ENCODE measurements at places on chromosomes 13 and 19.

- DNase-seq = no peak
Measured at GRCh38 chr19:19205416-19206410, 2.5 kb upstream of the NR2C2AP start.

- no peak for DNase-seq
Measured at GRCh38 chr13:72145383-72145782, 278.4 kb upstream of the DACH1 start.

DNA sequence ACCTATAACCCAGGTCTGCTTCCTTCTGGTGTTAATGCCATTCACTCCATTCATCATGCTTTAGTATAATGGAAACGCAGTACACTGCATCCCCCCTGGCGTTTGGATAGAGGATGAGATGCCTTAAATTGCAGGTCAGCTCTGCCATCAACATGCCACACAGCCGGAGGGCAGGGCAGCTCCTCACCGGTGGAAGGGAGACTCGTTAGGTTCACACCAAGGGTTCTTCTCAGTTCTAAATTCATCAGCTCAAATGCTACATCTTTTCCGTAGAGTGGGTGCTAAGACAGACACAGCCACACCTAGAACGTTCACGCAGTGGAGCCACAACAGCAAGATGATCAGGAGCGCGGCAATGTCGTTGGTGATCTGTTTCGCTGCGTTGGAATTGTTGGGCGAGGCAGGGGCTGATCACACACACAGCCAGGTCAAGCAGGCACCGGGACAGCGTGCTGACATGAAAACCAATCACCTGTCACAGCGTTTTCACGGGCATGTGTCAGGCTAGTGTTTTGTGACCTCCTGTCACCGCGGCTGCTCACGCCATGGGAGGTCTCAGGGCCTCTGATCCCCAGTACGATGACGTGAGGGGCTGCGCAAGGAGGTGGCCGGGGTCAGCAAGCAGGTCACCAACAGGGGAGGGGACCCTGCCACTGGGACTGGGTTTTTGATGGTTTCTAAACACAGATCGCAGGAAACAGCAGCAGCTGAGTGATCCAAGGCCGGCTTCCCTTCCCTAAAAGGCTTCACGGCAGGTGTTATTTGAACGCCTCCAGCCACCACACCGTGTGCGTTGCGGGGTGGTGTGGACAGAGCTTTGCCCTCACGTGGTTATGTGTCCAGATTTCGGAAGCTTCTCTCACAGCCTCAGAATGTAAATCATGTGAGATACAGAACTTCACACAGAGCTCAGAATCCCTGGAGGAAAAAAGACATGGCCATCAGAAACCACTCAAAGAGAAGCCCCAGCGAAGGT is 94.3 kb upstream of the IRS2 start:
- DNase-seq = no peak

GRCh38 chr13:35389535-35389934 is 87.0 kb downstream of the MAB21L1 start:
- no peak for DNase-seq

DNA sequence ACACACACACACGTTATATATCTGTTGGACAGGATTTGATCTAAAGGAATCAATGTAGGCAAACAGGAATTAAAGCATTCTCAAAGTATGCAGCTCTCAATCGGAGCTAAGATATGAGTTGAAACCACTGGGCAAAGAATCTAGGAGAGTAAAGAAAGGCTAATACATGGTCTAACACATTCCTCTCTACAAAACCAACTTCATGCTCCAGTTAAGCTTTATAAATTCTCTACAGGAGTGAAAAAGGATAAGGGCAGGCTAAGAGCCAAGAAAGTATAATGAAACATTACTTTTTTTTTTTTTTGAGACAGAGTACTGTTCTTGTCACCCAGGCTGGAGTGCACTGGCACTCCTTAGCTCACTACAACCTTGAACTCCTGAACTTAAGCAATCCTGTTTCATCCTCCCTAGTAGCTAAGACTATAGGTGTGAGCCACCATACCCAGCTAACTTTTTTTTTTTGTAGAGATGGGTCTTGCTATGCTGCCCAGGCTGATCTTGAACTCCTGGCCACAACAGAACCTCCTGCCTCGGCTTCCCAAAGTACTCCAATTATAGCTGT is 10.6 kb downstream of the FBXL3 start:
- DNase-seq = no peak

- DNase-seq = no peak
Measured at GRCh38 chr19:39825093-39825463, 8.9 kb downstream of the DYRK1B start.

DNA sequence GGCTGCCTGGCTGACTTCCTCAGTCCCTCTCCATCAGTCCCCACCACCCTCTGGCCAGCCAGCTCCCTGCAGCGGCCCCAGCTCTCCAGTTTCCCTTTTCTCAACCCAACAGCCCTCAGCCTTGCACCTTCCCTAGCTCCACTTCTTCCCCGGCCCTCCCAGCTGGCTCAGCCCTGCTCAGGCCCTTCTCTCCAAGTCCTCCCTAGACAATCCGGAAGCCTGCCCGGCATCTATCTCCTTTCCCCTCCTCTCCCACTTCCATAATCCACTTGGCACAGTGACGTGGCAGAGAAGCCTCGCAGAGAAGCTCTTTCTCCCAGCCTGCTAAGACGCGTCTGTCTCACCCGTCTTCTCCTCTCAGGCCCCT is 1.1 kb downstream of the UBXN6 start:
- DNase-seq = peak; percentile 56

GRCh38 chr13:32164622-32165268 is 133.2 kb downstream of the FRY start:
- DNase-seq = peak; percentile 46

- DNase-seq = no peak
Measured at GRCh38 chr19:55400281-55401087, 7.1 kb downstream of the UBE2S start.

DNA sequence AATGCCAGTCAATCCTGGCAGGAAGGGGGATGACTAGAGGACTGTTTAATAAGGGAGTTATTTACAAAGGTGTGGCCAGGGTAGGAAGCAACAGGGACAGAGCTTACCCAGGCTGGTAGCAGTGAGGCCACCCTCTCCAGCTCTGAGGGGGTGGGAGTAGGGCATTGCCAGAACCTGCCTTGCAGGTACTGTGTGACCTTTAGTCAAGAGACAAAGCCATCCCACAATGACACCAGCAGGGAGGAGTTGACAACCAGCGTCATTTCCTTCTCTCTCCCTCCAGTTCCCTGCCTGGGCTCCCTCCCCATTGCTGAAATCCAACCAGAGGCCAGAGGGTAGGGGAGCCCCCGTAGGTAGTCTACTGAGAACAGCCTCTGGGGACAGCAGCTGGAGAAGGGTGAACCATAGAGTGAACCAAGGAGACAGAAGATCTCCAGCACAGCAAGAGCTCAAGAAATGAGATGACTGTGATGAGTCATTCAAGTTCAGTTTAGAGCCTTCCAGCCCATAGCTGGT is 33.3 kb upstream of the SPATA13 start:
- DNase-seq = no peak

- no peak for DNase-seq
Measured at GRCh38 chr13:94479616-94480015, at the start of gene DCT. Gene DCT (minus strand): TSS chr13:94479682. CDS start chr13:94479255, 427 bp downstream.

GRCh38 chr13:92463134-92463533 is 763.5 kb upstream of the GPC6 start:
- DNase-seq = no peak

DNA sequence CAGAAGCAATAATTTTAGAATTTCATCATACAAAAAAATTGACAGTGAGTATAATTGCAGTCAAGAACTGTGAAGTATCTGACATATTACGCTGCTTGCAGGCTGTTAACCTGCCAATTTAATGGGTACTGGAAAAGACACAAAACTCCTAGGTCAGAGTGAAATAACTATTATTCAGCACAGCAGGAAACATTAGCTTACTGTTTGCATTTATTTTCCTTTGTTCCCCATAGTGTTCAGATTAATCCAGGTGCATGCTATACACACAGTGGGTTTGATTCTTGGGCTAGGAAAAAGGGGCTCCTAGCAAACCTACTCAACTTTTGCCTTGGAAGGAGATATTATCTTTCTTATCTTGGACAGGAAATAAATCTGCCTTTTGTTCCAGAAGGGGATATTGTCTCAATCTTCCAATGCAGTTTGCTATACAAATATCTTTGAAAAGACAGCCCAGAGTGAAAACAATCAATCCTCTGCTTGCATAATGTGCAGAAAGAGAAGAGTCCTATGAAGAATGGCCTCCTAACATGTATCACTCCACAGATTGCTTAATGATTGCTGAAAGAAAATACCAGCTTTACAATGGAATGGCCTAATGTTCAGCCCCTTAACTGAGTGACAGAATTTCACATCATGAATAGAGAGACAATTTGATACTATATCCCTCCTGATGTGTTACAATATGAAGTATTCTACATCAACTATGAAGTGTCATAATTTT is 443.4 kb downstream of the TBC1D4 start:
- no peak for DNase-seq

GRCh38 chr13:49844181-49844580 is 51.7 kb upstream of the KPNA3 start:
- DNase-seq = no peak

DNA sequence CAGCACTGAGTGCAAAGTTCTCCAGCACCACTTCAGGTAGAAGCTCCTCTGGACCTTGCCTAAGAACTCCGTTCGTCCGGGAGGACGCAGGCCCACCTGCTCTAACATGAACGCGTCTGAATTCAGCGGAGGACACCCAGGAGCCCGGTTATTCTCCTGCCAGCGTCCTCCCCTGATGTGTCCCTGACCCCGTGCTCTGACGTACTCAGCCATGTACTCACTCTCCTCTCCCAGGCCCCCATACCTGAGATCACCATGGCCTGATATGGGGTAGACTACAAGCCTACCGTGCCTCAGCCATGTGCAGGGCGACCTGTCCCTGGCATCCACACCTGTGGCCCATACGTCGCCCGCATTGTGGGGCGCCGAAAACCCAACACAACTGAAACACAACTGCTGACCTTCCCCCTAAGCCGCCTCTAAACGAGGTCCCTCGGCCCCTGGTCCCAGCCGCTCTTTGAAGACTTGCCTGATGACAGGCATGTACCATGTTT is 744 bp upstream of the ZNF584 start:
- no peak for DNase-seq

- peak; percentile 44 for DNase-seq
Measured at GRCh38 chr13:31859571-31859970, 120.2 kb downstream of the RXFP2 start.

DNA sequence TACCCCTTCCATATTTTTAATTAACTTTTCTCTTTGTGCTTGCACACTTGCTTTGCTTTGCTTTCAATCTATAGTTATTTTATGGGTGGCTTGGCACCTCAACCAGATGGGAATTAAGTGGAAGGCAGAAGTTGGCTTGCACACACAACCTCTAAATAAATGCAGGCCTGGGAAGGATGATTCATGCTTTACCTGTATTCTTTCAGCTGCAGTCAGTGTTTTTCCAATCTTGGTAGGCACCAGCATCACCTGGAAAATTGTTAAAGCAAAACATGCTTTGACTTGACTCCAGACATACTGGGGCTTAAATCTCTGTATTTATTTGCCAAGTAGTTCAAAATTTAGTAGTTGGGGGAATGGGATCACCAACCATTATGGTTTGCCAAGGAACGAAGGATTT is 543.0 kb downstream of the GPC6 start:
- no peak for DNase-seq

- DNase-seq = no peak
Measured at GRCh38 chr19:45161738-45162607, 1.2 kb upstream of the NKPD1 start.

- peak; percentile 6 for DNase-seq
Measured at GRCh38 chr13:103188713-103189326, 122.6 kb upstream of the SLC10A2 start.

DNA sequence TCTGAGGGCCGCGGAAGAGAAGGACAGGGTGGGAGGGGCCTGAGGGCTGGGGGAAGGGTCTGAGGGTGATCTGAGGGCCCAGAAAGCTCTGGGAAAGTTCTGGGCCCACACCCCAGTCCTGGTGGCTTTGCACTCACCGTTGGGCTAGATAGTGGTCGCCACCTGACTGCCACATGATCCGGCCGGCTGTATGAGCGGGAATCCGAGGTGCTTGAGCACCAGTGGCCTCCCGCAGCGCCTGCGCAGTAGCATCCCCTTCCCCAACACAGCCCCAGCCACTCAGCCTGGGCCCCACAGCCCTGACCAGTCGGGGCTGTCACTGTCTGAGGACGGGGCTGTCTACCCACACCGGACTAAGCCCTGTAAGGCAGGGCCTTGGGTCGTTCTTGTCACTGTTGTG is 15.0 kb downstream of the PRODH2 start:
- no peak for DNase-seq

GRCh38 chr19:47658431-47659348 is 49.8 kb downstream of the BICRA start:
- no peak for DNase-seq

All from stromal cell of bone marrow (primary cell).